PC-3 (cell line): ENCODE measurements at places on chromosomes 5 and 9.

DNA sequence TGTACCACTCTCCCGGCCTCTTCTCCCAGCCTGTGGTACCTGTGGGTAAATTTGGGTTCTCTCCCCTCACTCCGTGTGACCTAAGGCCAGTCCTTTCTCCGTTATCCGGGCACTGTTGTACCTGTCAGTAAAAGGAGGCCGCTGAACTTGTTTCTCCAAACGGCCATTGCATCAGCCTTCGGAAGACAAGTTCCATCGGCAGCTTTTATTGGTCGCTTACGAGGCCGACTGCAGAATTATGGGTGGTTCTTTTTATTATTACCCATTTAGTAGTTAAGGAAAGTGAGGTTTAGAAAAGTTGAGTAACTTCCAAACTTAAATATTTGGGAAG, 558 bp downstream of the GRPEL2 start:
- DNase-seq = peak; percentile 52

DNA sequence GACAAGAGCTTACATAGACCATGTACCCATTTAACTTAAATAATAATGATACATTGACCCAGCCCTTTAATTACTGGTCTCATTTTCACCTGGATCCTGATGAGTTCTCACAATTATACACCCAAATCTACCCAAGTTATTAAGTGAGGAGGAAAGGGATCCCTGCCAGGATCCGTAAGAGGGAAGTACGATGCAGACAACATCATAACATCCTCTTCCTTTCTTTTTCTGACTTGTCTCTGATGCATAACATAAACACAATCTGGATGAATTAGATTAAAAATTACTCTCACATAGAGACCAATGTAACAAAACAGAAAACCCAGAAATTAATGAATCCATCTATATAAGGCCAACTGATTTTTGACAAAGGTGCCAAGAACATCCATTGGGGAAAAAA, 17.0 kb downstream of the MARCHF3 start:
- DNase-seq = no peak

DNA sequence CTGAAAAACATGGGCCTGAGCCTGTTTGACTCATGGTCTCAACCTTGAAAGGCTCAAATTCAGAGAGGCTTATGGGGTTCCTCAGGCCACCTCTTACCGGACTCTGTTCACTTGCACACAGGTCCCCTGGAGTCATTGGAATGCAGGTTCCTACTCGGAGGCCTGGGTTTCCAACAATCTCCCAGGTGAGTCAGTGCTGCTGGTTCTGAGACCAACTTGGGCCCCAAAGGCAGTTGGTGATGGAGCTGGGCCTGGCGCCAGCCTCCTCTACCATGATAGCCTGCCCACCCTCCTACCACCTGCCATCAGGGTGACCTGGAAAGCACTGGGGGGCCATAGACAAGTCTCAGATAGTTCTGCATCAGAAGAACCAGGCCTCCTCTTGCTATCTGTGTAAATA, 188.4 kb downstream of the RGS3 start:
- DNase-seq = no peak

GRCh38 chr5:124806373-124807077, 60.1 kb upstream of the ZNF608 start:
- DNase-seq = peak; percentile 20

GRCh38 chr5:13081116-13081515, 863.4 kb downstream of the DNAH5 start:
- no peak for DNase-seq

- DNase-seq = no peak
These were observed 29.8 kb downstream of the SLC24A2 start for GRCh38 chr9:19759066-19759465.

- DNase-seq = no peak
These were observed 44.9 kb downstream of the HMCN2 start for GRCh38 chr9:130310456-130310855.

GRCh38 chr9:92438900-92439526, 14.7 kb upstream of the OMD start:
- DNase-seq = peak; percentile 24

DNA sequence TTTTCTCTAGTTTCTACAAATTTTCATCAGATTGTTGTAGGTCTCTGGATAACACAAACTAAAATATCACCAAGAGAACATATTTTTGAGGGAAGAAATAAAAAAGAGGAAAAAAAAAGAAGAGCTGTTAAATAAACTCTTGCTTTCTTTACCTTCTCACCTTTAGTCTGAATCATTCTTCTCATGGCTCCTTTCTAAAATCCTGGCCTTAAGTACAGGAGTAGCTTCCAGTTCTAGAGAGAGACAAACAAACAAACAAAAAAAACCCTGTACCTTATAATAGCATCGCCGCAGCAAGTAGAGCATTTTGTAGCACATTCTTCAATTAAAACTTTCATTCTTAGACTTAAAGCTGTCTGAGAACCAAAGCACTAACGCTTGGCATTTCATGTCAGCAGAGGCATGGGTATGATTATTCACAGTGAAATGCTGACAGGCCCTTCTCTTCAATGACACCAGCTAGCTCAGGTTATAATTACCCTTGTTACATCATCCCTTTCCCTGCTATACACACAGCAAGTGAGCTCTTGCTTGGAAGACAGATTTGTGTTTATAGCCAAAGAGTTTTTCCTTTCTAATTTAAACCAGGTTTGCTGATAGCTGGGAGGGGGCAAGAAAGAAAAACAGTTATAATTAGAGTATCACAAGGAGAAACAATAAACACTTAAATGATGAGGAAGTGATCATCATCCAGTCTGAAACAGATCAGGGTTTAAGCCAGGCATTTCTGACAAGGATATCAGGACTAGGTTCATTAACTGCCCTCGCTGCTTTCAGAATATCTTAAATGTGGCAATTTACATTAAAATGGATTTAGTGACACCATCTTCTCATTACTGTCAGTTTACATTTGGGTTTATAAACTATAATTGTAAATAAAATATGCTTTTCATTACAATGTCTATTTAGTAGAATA, 510.9 kb upstream of the ZNF608 start:
- DNase-seq = no peak

DNA sequence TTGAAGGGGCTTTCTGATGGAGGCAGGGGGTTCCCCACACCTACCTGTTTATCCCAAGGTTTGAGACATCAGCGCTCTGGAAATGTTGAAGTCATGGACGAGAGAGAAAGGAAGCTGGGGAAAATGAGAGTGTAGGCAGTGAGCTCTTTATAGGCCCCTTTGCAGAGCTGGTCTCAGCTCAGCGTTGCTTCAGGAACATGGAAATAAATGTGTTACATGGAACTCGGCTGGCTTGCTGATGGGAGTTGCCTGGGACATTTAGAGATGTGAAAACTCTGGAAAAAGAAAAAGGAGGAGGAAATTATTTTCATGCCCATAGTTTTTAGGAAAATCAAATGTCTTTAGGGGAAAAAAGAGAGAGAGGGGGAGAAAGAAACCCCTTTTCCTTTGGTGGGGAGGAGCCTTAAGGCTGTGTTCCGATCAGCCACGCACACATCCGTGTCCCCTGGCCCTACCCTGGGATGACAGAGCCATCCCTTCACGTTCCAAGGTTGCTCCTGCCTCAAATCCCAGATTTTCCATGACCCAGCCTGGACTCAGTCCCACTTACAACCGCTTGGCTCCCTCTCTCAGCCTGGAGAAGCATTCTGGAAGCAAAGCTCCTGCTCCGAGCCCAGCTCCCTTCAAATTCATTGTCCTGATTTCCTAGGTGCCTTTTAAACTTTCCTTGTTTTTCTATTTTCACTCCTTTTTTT, 78.3 kb downstream of the COL27A1 start:
- DNase-seq = no peak

GRCh38 chr5:2901096-2901495, 149.6 kb upstream of the IRX2 start:
- DNase-seq = no peak

GRCh38 chr9:124296094-124296493, 38.3 kb downstream of the NEK6 start:
- no peak for DNase-seq

DNA sequence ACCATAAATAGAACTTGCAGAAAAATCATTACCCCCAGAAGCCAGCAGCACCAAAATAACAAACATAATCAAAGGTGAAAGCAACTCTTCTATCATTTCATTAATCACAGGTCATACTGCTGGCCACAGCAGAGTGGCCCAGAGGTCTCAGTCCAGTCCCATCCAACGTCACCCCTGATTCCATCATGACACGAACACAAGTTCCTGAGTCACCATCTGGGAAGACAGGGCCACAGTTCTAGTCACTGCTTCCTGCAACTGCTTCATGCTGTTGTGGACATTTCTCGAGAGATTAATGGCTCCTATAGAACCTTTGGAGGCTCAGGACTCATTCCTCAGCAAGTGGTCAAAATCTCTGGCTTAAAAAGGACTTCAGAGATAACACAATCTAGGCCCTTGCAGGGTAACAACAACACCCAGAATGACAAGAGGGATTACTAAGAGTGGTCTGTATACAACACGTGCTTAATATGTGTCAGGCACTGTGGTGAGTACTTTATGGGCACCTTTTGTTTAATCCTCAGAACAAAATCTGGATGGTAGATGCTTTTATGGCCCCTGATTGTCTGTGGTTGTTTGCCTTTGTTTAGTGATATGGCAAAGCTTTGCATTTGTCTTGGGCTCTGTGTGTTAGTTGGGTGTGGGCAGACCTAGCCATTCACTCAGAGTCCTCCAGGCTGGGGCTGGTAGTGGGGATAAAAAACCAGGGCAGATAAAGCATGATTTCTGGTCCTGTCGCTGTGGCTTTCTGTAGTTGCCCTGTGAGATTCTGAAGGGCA, 184.3 kb downstream of the DAB2IP start:
- no peak for DNase-seq

- DNase-seq = no peak
These were observed 29.2 kb downstream of the MAT2B start for GRCh38 chr5:163534492-163535094.

GRCh38 chr5:112958093-112959088, 18.2 kb upstream of the DCP2 start:
- peak; percentile 96 for DNase-seq

GRCh38 chr9:87973122-87973521, 1.2 kb downstream of the CDK20 start:
- DNase-seq = no peak

DNA sequence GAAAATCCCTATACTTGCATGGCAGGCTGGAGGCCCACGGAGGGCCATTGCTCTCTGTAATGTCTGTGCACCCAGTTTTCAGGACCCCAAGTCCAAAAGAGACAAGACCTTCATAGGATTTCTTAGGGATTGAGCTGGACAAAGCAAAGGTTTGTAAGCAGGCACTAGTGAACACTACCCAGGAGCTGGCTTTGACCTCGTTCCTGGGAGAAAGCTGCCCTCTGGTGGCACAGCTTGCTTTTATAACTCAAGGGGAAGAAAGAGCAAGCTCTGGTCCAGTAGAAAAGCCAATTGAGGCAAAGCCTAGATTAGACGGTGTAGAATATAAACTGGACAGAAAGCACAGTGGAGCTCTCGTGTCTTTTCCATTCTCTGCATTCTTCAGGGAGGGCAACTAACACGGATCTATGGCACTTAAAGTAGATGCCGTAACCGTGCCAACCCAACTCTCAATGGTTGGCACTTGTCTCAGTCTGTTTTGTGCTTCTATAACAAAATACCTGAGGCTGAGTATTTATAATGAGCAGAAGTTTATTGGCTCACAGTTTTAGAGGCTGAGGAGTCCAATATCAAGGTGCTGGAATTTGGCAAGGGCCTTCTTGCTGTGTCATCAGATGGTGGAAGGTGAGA, 7.9 kb downstream of the GABRP start:
- peak; percentile 64 for DNase-seq

DNA sequence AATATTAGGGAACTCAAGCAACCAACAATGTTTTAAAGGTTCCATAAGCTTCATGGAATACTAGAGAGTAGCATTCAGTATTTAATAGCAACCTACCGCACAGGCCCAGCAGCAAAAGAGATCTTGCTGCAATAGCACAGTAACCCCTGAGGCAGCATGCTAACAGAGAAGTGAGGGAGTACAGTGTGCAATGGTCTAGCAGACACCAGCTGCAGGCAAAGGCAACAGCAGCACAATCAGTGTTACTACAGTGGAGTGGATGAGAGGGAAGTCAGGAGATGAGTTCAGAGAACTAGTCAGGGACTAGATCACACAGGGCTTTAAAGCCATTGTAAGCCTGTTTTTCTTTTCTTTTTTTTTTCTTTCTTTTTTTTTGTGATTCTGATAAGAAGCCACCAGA, 2.8 kb downstream of the TICAM2 start:
- DNase-seq = no peak

DNA sequence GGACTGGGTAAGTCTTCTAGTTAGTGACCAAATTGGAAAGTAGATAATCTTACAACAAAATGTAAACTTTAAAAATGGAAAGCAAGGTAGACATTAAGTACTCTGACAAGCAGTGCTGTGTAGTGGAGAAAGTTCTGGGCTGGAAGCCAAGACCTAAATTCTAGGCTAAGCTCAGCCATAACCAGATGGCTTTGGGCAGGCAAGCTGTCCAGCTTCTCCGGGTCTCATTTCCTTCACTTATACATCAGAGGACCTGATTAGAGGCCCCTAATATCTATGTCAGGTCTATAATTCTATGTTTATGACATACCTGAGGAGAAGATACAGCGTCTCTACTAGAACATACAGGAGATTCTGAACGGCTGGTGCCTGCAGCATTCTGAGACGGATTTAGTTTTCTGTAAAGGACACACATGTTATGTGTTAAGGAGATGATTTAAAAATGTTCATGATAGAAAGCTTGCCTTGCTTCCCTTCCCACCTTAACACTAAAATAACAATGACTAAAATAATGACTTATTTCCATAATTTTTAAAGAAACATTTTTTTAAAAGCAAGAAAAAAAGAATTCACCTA, 61.2 kb downstream of the ELL2 start:
- no peak for DNase-seq

DNA sequence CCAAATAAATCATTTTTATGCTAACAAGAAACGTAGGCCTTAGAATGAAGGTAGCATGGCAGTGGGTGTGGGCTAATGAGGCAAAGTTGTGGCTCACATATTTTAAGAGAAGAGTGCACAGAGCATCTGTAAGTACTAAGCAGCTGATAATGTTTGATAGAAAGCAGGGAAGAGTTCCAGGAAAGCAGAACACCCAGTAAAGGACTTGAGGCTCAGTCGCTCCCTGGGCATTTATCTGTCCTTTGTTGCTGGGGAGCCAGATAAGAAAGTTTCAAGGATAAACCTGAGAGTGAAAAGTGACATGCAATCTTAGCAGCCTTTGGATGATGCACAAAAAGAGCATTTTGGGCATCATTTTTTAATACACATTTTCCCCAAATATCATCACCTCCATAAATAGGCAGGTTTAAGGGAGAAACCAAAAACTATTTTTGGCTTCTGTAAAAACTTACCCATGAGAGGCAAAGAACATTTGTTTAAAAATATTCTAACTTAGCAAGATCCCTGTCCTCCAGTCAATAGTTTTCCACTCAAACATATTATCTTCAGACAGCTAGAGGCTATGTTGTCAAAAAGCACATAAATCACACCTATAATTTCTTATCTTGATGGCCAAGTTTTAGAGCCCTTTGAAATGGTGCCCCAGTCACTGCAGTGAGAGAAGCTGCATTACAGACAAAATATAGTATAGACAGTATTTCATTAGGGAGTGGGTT, 3.4 kb downstream of the FREM1 start:
- DNase-seq = no peak

- no peak for DNase-seq
These were observed 7.5 kb downstream of the OBP2B start for GRCh38 chr9:133201424-133202144.
